ENCODE measurements at places on chromosomes 1 and 21.

- no peak for DNase-seq
Measured at GRCh38 chr1:209630383-209631225, 21.6 kb downstream of the LAMB3 start.

- no peak for DNase-seq
Measured at GRCh38 chr1:232629250-232630046, 485 bp downstream of the SIPA1L2 start.

GRCh38 chr1:66316464-66317247, 217.3 kb upstream of the SGIP1 start:
- DNase-seq: no peak

GRCh38 chr1:183622884-183623785, 12.4 kb downstream of the ARPC5 start:
- DNase-seq: peak; percentile 25

DNA sequence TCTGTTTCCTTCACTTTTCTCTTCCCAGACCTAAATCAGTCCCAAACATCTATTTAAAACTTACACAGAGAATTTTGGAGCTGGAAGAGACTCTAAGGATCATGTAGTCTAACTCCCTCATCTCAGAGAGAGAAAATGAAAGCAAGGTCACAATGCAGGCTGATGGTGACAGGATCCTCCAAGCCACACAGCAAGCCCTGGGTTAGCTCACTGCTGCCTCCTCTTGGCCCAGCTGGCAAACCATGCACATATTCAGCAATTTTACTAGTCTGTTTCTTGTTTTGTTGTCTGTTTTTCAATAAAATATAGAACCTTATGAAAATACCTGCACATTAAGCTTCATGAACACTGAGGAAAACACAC, 27.7 kb upstream of the LY9 start:
- no peak for DNase-seq

GRCh38 chr1:7915826-7916500, 24.7 kb downstream of the TNFRSF9 start:
- DNase-seq: no peak

DNA sequence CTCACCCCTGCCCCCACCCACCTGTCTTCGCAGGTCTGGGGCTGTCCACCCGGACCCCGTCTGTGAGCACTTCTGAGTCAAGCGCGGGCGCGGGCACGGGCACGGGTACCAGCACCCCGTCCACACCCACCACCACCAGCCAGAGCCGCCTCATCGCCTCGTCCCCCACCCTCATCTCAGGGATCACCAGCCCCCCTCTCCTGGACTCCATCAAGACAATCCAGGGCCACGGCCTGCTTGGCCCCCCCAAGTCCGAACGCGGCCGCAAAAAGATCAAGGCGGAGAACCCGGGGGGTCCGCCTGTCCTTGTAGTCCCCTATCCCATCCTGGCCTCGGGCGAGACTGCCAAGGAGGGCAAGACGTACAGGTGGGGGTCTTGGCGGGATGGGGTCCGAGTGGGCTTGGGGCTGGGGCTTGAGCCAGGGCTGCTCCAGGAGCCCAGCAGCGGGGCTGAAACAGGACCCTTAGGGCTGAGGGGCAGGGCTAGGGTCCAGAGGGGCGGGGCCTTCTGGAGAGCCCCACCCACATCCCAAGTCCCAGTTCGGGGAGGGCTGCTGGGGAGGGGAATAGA, 23.9 kb downstream of the ZNF362 start:
- DNase-seq: no peak

All from iPS DF 19.7 (cell line).